Activated CD4-positive, alpha-beta T cell treated with anti-CD3 and anti-CD28 coated beads, Interleukin-2, amount 10 ng/mL, durations not matched to agents 7 days and 5 days (primary cell): ENCODE measurements at places on chromosomes 6 and 20. TPM values are rescaled to one million over a fixed set of nuclear protein-coding genes. Genes with fewer than 3 reads are reported as not detected.

- DNase-seq, result no peak
- H3K4me1 ChIP-seq, result peaks cover 26% of the 10 kb centered on the region
- H3K27me3 ChIP-seq, result no peaks in the 10 kb centered on the region
- H3K36me3 ChIP-seq, result no peaks in the 10 kb centered on the region
- no peak overlapping the region for H3K27ac ChIP-seq
- no peak overlapping the region for H3K4me3 ChIP-seq
Observed at GRCh38 chr20:32479697-32480171, 105.4 kb downstream of the NOL4L start.

GRCh38 chr6:131807321-131807643 is 538 bp upstream of the ENPP1 start:
- peak overlapping the region; percentile 55 for H3K27ac ChIP-seq
- no peak for DNase-seq
- H3K4me3 ChIP-seq, result peak overlapping the region; percentile 77
- H3K36me3 ChIP-seq, result no peaks in the 10 kb centered on the region
- H3K4me1 ChIP-seq, result peaks cover 21% of the 10 kb centered on the region
- peaks cover 62% of the 10 kb centered on the region for H3K27me3 ChIP-seq

- no peak overlapping the region for H3K4me3 ChIP-seq
- no peaks in the 10 kb centered on the region for H3K36me3 ChIP-seq
- peaks cover 5% of the 10 kb centered on the region for H3K4me1 ChIP-seq
- H3K27me3 ChIP-seq, result no peaks in the 10 kb centered on the region
Observed at GRCh38 chr6:14593286-14593685, 475.7 kb downstream of the CD83 start.

DNA sequence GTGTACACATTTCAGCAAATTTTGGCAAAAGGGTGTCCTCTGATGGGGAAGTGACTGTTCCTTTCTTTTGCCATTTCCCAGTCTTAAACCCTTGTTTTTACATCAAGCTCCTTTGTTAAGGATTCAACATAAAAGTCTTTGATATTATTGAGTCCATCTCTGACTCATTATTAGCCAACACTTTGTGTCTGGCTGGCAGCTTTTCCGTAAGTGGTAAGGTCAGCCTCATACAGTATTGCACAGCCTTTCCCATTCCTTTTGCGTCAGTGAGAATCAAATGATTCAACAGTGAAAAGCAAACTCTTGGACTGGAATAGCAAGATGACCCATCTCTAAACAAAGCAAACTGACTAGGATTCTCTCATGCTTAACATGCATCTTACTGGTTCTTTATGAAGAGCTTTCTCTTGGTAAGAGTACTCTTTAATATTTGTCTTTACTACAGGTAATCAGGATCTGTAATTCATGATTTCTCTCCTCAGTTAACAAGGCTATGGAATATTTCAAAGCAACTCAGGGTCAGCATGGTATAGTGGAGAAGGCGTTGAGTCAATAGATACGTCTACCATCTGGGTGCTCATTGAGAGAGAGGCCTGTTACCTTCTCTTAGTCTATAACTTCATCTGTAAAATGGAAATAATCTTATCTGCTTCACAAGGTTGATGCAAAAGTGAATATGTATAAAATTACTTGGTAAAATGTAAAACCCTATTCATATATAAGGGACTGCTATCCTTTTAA is 183.6 kb downstream of the PRL start:
- no peaks in the 10 kb centered on the region for H3K36me3 ChIP-seq
- H3K27me3 ChIP-seq, result no peaks in the 10 kb centered on the region
- no peak for DNase-seq

GRCh38 chr20:50404419-50405234 is 105.6 kb upstream of the PTPN1 start:
- no peaks in the 10 kb centered on the region for H3K36me3 ChIP-seq
- peaks cover 19% of the 10 kb centered on the region for H3K27me3 ChIP-seq
- H3K4me1 ChIP-seq, result no peaks in the 10 kb centered on the region
- no peak overlapping the region for H3K4me3 ChIP-seq
- no peak overlapping the region for H3K27ac ChIP-seq

DNA sequence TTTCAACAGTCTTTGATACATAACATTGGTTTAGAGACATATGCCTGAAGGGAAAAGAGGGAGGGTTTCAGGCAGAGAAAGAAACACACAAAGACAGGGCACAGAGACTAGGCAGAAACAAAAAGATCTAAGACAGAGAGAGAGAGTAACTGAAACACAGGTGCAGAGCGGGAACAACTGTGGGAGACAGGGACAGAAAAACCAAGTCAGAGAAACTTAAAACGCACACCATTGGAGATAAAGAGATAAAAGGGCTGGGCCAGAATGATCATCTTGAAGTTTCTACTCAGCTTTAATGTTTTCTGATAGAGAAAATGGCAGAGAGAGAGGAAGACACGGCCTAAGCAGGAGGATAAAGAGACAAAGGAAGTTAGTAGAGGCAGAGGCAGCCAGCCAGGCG is 11.8 kb downstream of the UNC5CL start:
- no peaks in the 10 kb centered on the region for H3K36me3 ChIP-seq
- H3K4me1 ChIP-seq, result peaks cover 27% of the 10 kb centered on the region
- H3K27me3 ChIP-seq, result no peaks in the 10 kb centered on the region
- DNase-seq, result no peak
- peak overlapping the region; percentile 82 for H3K4me3 ChIP-seq

Gene NHSL1
- 0.22 TPM for total RNA-seq

Gene CDH26
- total RNA-seq, result 0.40 TPM

Gene FAM162B
- not detected for total RNA-seq
